ENCODE measurements at places on chromosomes 6 and 20.

- peak; percentile 38 for DNase-seq
Measured at GRCh38 chr20:4065391-4065844, 50.1 kb upstream of the RNF24 start.

DNA sequence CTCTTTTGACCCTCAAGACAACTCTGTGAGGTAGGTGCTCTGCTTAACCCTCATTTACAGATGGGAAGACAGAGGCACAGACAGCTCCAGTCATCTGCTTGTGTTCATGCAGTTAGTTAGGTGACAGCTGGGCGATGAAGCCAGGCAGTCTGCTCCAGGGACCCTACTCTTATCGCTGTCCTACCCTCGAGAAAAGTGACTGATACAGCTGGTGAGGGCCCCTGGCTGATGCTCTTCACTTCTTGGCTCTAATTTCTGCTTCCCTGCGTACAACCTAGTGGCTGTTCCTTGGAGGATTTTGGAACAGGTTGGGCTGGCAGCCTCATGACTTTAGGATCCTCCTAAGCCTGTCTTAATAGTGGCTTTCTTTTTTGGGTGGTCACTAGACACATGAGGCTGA, 9.1 kb upstream of the TJAP1 start:
- no peak for DNase-seq

- DNase-seq: no peak
Measured at GRCh38 chr20:35947907-35948306, 6.4 kb downstream of the SCAND1 start.

DNA sequence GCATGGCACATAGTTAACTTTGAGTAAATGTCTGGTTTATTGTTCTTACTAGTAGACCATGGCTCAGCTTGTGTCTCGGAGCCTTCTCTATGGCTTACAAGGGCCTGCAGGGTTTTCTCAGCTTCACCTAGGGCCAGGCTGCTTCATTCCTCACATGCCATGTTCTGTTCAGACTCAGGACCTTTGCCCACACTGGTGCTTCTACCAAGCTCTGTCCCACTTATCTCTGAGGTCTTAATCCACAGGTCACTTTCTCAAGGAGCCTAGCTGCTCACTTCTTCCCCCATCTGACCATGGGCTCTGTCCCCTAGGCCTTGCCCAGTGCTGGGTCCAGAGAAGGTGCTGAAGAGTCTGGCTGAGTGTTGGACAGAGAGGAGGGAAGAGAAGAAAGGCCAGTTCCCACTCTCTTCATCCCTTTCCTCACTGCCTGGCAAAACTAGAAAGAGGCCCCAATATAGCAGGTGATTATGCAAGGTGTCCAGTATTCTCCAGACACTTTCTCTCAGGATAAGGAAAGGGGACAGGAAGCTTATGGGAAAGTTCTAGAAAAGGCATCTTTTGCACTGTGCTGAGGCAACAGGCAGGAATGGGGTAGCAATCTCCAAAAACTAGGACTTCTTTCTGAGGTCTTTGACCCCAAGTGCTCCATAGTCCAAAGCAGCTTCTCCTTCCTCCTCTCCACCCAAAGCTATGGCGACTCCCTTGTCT, 40.0 kb downstream of the COX4I2 start:
- DNase-seq: no peak

DNA sequence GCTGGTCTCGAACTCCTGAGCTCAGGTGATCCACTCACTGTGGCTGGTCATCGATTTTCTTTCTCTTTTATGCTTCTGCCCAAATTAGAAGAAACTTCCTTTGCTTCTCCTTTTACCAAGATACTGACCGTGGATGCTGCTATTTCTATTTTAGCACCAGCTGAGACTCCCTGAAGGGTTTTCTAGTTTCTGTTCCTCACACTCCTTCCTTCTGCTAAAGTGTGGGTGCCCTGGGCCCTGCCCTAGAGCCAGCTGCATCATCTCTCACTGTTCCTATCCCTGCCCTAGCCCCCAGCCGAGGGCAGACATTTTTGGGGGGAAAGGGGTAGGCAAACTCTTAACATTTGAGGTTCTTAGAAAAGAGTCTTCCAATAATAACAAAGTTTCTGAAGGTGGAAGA, 6.3 kb downstream of the SMOC2 start:
- no peak for DNase-seq

- DNase-seq: peak; percentile 38
Measured at GRCh38 chr20:19889011-19889953, 127.9 kb upstream of the NAA20 start.

DNA sequence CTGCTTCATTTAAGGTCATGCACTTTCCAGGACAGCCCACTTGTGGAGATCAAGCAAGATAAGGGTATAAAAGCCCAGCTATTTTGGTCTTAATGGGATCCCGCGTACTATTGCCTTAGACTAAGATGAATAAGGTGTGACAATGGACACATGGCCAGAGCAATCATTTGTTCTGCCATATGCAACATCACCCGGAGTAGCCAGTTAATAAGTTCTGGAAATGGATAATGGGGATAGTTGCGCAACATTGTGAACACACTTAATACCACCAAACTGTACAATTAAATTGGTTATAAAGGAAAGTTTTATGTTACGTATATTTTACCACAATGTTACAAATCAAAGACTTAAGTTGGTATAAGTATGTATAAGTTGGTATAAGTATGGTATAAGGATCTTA, 674.5 kb downstream of the HDGFL1 start:
- DNase-seq: no peak

DNA sequence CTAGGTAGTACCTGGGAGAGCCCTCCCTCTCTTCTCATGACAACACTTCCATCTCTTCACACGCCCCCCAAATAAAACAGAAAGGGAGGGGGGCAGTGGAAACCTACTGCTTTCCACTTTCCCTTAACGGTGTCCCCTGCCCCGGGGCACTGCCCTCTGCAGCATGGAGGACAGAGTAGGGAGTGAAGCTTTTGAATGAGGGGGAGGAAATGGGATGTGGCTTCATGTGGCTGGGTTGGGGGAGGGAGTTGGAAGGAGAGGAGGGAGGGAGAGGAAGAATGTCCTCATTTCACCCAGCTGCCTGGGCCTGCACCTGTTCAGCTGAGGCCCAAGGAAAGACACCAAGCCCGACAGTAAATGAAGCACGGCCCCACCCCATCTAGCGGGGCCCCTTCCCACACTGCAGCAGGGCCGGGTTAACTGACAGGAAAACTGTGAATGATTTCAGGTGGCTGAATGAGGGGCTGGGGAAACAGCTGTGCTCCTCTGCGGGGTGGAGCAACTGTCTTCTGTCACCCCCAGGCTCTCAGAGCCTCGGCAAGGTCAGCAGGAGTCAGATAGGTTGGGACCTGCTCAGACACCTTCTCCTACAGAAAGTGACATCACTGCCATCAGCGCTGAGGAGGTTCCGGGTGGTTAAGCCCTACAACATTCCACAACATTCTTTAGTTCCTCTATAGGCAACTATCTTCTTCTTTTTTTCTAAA, 40.0 kb upstream of the TAF8 start:
- no peak for DNase-seq

- no peak for DNase-seq
Measured at GRCh38 chr6:160273750-160274149, 15.1 kb upstream of the SLC22A2 start.

DNA sequence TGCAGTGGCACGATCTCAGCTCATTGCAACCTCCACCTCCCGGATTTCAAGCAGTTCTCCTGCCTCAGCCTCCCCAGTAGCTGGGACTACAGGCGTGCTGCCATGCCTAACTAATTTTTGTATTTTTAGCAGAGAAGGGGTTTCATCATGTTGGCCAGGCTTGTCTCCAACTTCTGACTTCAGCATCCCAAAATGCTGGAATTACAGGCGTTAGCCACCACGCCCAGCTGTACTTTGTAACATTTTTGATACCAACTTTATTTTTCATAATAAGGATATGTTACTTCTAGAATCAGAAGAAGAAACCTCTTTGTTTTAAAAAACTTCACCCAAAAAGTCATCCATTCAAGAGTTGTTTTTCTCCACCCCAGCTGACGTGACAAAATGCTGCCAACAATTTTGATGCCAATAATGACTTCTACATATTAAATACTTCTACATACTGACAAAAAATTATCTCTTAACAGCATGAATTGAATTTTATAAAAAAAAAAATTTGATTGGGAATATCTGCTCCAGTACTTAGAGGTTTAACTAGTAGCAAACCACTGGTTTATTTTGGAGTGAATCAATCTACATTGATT, 22.5 kb upstream of the PRIM2 start:
- no peak for DNase-seq

DNA sequence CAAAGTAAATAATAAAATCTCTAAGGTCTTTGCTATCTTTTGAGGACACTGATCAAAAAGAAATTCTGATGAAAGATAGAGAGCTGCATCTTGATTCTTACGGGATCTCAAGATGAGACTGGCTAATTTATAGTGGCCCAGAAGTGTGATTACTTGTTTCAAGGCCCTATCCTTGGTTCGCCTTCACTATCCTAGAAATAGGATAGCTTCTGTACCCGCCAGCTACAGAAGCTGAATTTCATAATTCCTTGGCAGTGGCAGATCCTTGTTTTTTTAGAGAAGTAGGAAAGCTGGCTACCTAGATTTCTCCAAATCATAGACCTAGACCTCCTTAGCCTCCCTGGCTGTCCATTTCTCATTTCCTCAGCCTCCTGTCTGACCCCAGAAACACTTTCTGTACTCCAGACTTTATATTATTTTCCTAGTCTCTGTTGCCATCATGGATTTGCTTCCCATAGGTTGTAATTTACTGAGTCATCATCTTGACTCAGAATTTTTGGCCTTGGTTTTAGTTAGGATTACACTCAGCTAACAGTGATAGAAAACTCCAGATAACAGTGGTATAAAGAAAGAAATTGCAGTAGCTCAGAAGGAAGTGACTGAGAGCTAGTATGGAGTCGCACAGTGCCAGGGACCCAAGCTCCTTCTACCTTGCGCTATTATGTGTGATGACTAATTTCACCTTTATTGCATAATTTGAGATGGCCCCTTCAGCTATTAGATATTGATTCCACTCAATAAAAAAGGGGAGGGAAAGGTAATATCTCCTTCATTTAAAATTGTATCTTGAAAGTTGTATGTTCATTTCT, 27.7 kb downstream of the PHF3 start:
- peak; percentile 35 for DNase-seq

Data from RWPE1 (cell line).